ENCODE measurements at places on chromosomes 2 and 18.

- no peak for DNase-seq
These were observed 40.0 kb downstream of the LBH start for GRCh38 chr2:30271301-30271700.

GRCh38 chr2:190927301-190927700 lies 46.7 kb downstream of the GLS start:
- DNase-seq = no peak

DNA sequence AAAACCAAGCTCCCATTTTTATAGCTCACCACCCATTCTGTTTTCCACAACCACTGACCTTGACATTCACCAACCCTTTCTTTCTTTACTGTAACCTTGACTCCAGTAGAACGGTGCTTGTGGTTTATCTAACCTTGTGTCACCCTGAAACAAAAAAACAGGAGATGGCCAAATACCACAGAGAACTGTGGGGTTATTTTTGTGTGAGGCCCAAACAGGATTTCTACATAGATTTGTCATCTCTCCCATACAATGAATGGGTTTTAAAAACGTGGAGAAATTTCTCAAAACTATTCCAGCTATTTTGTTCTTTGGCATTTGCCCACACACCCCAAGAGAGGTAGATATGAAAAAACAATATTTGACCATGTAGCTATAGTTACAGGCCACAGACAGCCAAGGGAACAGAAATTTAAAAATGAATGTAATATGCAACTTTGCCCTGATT lies 231.3 kb upstream of the TANK start:
- no peak for DNase-seq

DNA sequence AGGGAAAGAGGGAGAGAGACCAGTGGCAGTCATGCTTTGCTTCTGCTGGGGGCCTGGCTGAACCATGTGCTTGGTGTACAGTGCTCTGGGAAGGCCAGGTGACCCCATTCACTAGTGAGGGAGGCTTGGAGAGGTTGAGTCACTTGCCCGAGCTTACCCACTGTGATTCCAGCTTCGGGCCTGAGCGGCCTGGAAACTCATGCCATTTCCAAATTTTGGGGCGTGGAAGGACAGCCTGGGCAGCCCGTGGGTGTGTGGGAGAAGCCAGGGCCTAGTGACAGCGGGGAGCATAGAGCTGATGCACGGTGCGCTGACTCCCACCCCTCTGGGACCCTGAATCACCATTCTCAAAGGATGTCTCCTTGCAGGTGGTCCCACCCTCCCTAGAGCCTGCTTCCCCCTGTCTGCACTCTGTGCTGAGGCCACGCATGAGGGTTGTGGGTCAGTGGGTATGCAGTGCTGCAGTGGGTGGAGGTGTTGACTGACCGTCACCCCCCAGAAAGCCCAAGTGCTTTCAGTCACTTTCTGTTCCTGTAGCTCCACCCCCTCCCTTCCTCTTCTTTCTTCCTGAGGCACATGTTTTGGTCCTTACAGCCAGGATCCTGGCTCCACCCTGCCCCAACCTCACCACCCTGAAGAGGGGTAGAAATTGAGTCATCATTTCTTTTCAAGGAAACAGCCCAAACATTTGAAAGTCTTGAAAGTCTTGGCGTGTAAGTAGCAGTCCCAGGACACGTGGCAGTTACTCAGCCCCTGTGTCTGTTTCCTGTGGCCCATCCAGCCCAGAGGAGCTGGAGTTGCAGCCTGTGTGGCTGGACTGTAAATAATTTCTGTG lies 69.3 kb upstream of the MCFD2 start:
- no peak for DNase-seq

- no peak for DNase-seq
These were observed 132.8 kb downstream of the PARD3B start for GRCh38 chr2:204678031-204678430.

DNA sequence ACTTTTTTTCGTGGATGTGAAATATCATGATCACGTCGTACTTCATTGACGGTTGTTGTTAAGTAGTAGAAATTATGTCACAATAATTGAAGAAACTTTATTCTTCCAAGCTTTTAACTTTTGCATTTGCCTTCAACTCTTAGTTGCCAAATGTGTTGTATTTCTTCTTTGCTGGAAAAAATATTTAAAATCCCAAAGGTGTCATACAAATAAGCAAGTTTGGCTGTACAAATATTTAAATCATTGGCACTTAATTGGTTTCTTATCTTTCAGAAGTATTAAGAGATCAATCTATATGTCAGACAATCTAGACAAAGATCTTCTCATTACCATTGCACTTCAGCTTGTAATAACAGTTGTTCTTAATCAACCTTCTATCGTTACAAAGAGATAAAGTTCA lies 204.0 kb upstream of the HDAC4 start:
- no peak for DNase-seq

GRCh38 chr2:127407091-127407490 lies 11.1 kb upstream of the PROC start:
- DNase-seq = no peak

- no peak for DNase-seq
These were observed 2.4 kb downstream of the FIGN start for GRCh38 chr2:163733301-163733938.

GRCh38 chr2:53018825-53019425 lies 748.7 kb upstream of the CHAC2 start:
- DNase-seq = no peak

DNA sequence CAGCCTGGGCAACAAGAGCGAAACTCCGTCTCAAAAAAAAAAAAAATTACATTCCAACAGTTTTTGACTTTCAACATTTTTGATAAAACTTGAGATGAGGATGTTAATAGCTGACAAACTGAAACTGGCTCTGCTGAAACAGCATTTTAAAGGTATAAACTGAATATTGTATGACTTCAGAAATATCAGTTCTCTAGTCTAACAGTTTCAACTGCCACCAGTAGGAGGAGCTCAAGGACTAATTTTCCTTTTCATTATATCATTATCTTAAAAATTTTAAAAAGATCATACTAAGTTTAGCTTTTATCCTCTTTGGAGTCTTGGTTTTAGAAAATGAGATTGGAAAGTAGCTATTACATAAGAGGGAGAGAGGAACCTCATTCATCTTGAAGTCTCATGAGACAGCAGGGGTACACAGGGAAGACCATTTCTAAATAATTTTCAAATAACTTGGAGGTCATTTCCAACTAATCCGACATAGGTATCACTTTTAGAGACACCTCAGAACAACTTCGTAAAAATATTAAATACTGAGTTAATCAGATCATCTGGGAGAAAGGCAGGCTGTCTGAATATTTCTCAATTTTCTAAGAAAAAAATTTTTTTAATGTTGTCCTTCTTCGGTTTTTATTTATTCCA lies 37.6 kb upstream of the MCM6 start:
- DNase-seq = no peak

DNA sequence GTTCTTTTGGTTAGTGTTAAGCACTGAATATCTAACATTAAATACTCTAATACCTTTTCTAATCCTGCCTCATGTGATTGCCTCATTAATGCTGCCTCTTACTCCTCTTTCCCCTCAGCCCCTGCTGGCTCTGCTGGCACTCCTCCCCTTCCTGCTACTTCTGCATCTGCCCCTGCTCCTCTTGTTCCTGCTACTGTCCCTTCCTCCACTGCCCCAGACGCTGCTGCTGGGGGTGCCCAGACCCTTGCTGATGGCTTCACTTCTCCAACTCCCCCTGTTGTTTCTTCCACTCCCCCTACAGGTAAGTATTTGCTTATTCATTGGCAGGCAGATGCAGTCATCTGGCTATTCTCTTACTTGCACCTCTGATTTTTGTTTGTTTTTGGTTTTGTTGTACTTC lies 68.5 kb downstream of the ABI2 start:
- no peak for DNase-seq

DNA sequence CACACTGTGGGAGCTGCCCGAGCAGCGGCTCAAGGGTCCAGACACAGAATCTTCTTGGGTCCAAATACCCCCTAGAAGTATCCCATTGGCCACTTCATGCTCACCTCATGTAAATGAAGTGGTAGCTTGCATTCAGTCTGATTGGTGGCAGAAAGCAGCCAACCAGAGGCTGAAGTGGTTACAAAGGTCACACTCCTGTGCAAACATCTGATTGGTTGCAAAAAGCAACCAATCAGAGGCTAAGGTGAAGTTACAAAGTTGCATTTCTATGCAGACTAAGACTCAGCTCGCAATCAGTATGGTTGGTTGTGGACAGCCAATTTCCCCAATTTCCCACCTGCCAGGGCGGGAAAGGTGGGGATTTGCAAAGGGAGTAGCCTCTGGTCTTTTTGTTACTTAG lies 94.3 kb downstream of the DGKD start:
- DNase-seq = no peak

GRCh38 chr2:42770288-42771131 lies 6.6 kb upstream of the OXER1 start:
- DNase-seq = peak; percentile 27

GRCh38 chr2:32422133-32422532 lies 65.3 kb downstream of the BIRC6 start:
- DNase-seq = no peak

- no peak for DNase-seq
These were observed 247.8 kb downstream of the BCL2 start for GRCh38 chr18:63071701-63072141.

GRCh38 chr18:47718646-47719045 lies 211.8 kb downstream of the SMAD2 start:
- DNase-seq = no peak

DNA sequence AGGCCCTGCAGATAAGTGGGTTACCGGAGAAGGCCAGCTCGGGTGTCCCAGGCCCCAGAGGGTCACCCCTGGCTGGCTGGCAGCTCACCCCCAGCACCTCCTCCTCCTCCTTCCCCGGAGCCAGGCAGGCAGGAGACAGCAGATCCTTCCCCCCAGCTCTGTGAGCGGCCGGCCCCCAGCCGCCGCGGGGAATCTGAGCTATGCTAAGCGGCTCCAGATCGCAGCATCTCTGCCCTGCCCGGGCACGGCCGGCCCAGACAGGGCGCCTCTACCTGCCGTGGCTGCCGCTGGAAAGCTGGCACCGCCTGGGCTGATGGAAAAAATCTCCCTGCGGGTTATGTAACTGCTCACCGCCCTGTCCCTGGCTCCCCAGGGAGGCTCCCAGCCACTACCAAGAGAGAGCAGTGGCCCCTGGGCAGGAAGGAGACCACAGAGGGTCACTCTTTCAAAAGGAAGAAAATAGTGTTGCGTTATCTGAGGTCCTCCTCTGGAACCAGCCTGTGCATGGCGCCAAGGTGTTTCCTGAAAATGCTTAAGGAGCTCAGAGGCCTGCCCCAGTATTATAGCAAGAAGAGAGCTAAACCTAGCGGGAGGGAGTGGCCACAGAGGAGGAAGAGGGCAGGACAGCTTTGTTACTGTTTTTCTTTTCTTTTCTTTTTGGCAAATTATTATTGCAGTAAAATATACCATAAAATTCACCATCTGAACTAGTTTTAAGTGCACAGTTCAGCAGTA lies 179.0 kb downstream of the SMAD7 start:
- DNase-seq = no peak

GRCh38 chr2:60148716-60149115 lies 404.7 kb downstream of the BCL11A start:
- DNase-seq = no peak

DNA sequence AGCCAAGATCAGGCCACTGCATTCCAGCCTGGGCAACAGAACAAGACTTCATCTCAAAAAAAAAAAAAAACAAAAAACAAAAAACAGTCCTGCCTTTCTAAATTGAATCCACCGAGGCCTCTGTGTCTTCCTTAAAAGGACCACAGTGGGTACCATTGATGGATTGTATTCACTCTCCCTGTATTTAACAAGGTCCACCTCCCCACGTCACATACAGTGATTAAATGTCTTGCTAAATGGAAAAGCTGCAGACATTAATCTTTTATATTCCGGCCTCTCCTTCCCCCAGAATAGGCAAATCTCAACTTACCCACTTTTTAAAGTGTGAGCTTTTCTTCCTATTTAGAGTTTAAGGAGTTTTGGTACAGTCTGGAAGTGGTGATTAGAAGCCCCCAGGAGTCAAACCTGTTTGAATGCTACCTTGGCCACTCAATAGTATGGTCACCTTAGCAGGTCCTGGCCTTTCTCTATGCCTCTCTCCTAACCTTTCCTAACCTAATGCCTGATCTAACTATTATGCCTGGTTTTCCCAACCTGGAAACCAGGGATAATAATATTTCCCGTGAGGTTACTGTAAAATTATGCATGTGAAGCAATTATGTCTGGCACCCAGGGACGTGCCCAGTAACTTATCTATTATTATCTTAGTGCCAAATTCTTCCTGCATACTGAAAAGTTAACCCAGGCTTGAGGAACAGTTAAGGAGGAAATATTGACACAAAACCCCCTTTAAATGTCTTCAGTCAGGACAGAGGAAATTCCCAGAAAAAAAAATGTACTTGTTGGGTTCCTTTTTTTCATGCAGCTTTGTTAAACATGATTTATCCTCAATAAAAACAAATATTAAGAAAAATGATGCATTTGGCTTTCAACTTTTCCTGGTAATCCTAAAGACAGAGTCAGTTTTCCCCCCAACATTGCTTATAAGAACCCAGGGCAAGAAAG lies 3.1 kb downstream of the NFE2L2 start:
- DNase-seq = no peak

- no peak for DNase-seq
These were observed 150.6 kb upstream of the RIOK3 start for GRCh38 chr18:23302511-23302850.

- DNase-seq = peak; percentile 74
These were observed at the start of the genes DOK1 and LOXL3 for GRCh38 chr2:74553892-74554819. DOK1 (plus strand) TSS chr2:74554720; CDS start chr2:74554755, 35 bp downstream. LOXL3 (minus strand) TSS chr2:74553942; CDS start chr2:74552634, 1,308 bp downstream.

- no peak for DNase-seq
These were observed 40.1 kb downstream of the MTCL1 start for GRCh38 chr18:8745355-8746014.

DNA sequence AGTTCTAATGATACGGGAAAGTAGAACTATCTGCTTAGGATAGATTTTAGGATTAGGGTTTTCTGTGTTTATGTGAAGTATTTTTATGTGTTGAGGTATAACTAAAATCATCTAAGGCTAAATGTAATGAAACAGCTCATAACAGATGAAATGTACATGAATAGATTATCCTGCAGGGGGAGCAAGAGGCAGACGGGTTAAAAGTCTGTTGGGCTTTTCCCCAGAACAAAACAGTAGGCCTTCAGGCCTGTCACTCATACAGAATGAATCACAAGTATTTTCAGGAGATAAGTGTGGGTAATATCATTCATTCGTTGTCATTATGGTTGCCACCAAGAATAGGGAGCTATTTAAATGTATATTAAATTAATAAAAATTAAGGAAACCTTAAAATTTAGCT lies 107.9 kb upstream of the IL1R2 start:
- peak; percentile 58 for DNase-seq

GRCh38 chr2:127661949-127662510 lies 13.3 kb downstream of the LIMS2 start:
- DNase-seq = no peak

GRCh38 chr2:196200557-196200956 lies 29.2 kb upstream of the STK17B start:
- DNase-seq = no peak

- DNase-seq = no peak
These were observed 127.3 kb downstream of the DNER start for GRCh38 chr2:229586746-229587705.

DNA sequence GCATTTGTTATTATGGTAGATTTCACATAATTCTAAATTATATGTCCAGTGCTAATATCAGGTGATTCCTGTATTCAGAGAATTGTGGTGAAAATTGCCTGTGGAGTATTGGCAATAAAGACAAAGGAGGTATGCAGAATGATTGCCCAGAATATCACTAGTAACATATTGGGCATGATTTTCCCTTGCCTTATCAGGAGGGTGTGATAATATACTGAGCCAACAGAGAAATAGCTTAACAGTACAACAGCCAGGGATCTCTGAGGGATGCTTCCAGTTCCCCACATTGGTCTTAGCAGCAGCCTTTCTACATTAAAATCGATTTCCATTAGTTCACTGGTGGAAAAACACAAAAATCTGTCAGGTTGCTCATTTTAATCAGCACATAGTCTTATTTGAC lies 122.9 kb upstream of the COL3A1 start:
- DNase-seq = no peak

GRCh38 chr18:32712860-32713259 lies 60.0 kb downstream of the KLHL14 start:
- no peak for DNase-seq

Data from T-helper 2 cell (primary cell).